ENCODE measurements at places on chromosomes 1 and 21.

DNA sequence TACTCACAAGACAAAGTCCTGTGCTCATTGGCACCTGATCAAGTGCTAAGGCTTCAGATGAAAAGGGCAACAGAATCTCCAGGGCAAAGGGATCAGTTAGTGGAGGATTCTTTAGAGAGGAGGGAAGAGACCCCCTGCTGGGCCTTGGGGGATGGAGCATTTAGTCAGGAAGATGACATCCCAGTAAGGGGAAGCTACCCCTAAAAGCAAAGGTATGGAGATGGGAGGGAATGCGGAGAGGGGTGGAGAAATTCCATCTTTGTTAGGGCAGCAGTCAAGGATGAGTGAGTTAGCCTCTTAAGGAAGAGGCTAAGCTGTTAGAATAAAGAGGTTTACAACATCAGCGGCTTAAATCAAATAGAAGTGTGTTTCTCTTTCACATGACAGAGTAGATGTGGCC lies 67.4 kb downstream of the ST6GALNAC3 start:
- DNase-seq: no peak

DNA sequence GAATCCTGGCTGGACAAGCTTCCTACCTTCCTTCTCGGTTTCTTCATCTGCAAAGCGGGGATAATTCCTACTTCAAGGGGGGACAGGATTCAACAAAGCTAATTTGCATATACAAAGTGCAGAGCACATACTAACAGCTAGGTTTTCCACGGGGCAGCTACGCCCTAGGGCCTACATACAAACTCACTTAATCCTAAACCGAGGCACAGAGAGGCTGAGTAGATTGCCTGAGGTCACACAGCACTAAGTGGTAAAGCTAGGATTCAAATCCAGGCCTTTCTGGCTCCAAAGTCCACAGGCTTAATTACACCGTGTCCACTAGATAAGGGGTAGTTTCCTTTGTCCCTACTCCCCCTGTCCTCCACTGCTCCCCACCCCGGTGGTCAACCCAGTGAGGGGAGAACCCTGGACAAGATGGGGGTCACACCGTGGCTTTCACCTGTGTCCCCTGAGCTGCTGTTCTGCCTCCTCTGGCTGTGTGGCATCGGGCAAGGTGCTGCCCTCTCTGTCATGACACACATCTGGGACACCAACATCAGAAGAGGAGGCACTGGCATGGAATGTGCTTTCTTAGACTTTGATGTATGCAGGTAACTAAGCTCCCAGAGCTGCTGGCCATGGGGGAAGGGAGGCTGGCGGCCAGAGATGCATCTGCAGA lies 44.5 kb downstream of the TAS1R2 start:
- DNase-seq: no peak

GRCh38 chr1:201054091-201054543 lies 30.6 kb upstream of the KIF21B start:
- DNase-seq: no peak

DNA sequence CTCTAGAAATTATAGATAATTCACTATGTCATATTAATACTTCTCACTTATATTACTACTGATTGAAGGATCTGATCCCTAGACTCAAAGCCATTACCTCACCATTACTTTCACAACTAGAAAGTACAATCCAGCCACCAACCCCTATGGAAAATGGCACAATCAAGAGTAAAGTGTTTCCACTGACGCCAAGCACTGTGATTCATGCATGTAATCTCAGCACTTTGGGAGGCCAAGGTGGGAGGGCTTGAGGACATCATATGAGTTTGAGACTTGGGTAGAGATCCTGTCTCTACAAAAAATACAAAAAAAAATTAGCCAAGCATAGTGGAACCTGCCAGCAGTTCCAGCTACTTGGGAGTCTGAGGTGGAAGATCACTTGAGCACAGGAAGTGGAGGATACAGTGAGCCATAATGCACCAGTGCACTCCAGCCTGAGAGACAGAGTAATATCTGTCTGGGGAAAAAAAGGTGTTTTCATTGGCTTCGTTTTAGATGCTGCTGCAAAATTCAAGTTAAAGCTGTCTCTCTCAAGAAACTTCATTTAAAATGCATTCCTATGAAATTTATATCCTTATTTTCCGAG lies 126.5 kb downstream of the AKT3 start:
- no peak for DNase-seq

GRCh38 chr1:196466166-196466565 lies 142.1 kb downstream of the KCNT2 start:
- DNase-seq: no peak

GRCh38 chr1:182069028-182069466 lies 7.5 kb upstream of the ZNF648 start:
- DNase-seq: no peak

DNA sequence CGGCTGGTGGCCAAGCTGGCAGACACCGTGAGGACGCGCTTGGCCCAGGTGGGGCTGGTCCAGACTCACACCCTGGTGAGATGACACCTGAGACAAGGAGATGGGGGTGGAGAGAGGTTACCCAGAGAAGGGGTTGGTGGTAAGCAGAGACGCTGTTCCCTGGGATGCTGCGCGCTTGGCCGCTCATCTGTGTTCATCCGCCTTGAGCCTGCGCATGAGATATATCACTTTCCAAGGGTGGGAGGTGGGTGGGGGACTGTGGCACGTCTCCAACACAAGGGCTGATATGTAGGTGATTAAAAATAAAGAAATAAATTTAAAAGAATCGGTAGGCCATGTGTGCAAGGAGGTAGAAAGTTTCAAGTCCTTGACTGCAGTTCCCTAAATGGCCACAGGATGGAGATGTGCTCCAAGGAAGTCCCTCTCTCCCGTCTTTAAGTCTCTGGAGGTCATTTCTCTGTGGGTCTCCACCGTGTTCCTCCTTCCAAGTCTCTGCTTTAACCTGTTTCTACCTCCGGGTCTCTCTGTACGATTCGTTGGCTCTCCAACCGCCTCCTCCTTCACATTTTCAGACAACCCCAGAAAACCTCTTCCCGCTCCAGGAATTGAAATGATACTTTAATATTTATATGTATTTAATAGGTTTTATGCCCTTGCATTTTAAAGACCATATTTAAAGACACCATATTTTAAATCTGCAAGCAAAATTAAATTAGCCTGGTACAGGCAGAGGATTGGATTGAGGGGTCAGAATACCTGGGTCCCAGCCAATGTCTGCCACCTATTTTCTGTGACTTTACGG lies 4.5 kb downstream of the TTC24 start:
- peak; percentile 64 for DNase-seq

DNA sequence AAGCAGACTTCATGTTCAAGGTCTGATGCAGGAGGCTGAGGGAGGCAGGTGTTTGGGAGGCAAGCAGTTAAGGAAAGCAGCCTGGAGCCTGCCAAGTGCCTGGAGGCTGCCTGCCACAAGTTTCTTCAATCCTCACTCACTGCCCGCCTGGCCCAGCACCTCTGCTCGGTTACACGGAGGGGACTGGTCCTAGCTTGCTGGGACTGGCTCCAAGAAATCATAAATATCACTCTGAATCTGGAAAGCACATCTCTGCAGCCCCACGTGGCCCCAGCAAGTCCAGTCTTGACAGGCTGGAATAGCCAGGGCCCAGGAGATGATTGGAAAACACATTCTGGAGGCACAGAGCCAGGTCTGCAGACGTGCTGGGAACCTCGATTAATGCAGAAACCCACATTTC lies 83.9 kb downstream of the BCAR3 start:
- no peak for DNase-seq

DNA sequence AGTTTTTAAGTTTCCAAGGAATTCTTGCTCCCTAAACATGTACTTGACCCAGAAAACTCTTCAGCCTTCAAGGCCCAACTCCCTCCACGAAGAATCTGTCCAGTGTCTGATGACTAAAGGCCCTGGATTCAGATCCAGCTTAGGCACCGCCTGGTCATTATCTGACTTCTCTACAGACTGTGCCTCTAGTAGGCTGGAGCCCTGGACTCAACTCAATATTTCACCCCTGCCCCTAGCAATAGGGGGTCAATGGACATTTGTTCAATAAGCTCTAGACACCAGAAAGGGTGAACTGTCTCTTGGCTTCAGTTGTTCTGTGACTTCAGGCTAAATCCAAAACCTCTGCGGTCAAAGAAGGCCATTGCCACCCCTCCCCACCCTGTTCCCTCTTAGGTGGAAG lies 34.5 kb downstream of the NUAK2 start:
- DNase-seq: no peak

DNA sequence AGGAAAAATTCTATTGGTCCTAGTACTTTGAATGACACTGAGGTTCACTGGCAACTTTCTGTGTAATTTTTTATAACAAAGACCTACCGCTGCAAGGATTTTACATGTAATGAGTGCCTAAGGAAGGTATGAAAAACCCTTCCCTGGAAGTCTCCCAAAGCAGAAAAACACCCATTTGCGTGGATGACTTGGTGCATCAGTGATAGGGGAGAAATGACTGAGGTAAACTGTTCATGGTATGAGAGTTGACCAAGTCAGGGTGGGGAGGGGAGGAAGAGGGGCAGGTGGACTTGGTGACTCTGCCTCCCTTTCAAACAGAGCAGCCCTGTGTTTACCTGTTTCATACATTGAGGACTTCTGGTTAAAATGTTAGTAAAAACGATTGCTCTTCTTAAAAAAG lies 78.8 kb upstream of the IPO9 start:
- no peak for DNase-seq

Measured in activated CD4-positive, CD25-positive, alpha-beta regulatory T cell (primary cell).